Mammary epithelial cell (primary cell): ENCODE measurements at places on chromosomes 3 and 15.
A peak's percentile ranks its signal among the peaks of the same experiment; 100 is the strongest.

DNA sequence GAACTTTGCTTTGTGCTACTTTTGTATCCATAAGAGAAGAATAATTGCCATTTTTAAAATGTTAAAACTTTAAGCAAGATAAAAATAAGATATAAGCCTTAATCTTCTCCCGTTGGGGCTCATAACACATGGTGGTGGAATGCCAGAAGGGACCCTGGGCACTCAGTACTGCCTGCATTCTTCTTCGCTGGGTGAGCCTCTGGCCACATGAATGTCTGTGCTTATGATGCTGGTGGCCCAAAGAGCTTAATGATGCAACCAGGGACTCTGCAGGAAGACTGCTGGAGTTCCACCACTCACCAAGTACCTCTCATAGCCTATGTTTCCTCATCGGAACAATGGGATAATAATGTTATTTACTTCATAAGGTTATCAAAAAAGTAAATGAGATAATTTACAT, 103.6 kb downstream of the ERC2 start:
- no peak for DNase-seq

DNA sequence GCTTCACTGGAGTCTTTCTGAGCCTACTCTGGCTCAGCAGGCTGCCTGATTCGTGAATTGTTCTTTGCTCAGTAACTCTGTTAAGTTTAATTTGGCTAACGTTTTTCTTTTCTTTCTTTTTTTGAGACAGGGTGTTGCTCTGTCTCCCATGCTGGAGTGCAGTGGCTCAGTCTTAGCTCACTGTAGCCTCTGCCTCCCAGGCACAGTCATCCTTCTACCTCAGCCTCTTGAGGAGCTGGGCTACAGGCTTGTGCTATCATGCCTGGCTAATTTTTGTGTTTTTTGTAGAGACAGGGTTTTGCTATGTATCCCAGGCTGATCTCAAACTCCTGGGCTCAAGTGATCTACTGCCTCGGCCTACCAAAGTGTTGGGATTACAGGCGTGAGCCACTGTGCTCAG, 165.0 kb downstream of the PEX5L start:
- peak; percentile 29 for DNase-seq

DNA sequence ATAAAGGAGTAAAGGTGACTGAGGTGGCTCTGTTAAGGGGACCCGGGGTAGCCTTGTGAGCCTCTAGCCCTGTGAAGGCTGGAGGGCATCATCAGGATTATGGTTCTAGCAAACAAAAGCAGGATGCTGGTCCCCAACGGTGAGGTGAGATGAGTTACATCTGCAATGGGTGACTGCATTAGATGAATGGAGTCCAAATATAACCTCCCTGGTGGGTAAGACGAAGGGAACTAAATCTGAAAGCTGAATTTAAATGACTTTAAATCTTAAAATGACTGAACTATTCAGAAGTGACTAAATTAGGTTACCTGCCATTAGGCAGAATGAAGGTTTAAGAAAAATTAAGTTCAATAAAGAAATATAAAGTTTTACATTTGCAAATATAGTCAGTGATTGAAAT, 4.6 kb upstream of the HLTF start:
- DNase-seq, result no peak

DNA sequence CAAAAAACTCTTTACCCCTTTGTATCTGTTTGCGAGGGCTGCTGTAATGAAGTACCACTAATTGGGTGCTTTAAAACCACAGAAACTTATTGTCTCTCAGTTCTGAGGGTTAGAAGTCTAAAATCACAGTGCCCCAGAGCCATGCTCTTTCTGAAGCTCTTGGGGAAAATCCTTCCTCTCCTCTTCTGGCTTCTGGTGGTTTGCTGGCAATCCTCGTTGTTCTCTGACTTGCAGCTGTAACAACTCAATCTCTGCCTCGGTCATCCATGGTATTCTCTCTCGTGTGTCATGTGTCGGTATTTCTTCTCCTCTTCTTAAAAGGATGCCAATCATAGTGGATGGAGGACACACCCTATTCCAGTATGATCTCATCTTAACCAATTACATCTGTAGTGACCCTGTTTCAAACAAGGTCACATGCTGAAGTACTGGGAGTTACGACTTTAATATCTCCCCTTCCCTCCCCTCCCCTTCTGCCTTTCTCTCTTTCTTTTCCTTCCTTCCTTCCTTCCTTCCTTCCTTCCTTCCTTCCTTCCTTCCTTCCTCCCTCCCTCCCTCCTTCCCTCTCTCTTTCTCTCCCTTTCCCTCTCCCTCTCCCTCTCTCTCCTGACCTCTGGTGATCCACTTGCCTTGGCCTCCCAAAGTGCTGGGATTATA, 6.5 kb upstream of the ARL8B start:
- no peak for DNase-seq

- DNase-seq, result no peak
Measured at GRCh38 chr3:127613406-127613805, 15.2 kb downstream of the MCM2 start.

GRCh38 chr15:77032647-77033416, 37.9 kb downstream of the PSTPIP1 start:
- DNase-seq, result no peak

DNA sequence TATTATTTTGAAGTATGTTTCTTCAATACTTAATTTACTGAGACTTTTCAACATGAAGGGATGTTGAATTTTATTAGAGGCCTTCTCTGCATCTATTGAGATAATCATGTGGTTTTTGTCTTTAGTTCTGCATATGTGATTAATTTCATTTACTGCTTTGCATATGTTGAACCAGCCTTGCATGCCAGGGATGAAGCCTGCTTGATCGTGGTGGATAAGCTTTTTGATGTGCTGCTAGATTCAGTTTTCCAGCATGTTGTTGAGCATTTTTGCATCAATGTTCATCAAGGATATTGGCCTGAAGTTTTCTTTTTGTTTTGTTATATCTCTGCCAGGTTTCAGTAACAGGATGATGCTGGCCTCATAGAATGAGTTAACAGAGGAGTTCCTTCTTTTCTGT, 134.4 kb downstream of the RSRC1 start:
- no peak for DNase-seq

DNA sequence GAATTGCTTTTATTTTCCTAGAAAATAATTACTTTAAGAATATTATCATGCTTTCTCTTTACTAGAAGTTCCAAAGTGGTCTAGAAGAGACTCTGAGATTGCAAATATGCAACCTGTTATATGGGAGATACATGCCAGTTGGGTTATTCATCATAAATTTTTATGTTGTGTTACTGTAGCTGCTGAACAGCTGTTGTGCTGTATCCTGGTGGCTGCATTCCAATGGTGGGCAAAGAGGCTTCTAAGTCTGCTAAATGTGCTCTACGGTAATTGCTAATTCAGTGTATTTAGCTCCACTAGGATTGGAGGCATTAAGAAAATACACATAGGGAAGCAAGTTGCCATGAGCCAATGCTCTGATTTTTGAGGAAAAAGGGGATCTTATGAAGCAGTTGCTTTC, 409.0 kb downstream of the TUSC7 start:
- no peak for DNase-seq

DNA sequence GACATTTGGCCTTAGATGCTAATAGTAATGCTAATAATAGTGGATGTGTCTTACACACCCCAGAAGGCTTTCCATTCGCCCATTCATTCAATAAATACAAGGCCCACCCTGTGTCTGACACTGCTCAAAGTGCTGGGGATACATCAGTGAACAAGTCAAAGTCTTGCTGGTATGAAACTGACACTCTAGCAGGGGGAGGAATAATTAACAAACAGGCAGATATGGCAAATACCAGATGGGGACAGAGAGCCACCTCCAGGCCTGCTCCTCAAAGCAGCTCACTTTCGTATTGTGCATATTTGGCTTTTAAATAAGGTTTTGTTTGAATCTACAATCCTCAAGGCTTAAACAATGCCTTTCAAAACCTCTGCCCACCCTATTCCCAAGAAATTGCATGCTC, 28.3 kb upstream of the LYZL4 start:
- no peak for DNase-seq

DNA sequence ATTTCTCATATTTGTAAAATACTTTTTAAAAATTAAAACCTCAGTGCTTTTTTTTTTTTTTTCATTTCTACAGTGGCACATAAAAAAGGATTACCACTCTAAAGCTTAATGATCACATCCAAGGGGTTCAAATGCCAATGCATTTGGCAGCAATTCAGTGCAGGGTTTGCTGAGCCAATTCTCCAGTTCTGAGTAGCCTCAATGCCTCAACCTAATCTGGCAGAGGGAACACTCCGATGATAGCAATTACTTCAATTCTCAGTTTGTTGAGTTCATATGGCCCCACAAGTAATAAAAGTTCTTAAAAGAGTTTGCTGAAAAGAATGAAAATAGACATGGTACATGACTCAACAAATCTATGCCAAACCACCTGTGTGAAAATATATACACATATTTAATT, 79.3 kb upstream of the RBMS3 start:
- DNase-seq, result no peak

- DNase-seq, result no peak
Measured at GRCh38 chr15:63436341-63436740, 54.7 kb upstream of the CA12 start.

DNA sequence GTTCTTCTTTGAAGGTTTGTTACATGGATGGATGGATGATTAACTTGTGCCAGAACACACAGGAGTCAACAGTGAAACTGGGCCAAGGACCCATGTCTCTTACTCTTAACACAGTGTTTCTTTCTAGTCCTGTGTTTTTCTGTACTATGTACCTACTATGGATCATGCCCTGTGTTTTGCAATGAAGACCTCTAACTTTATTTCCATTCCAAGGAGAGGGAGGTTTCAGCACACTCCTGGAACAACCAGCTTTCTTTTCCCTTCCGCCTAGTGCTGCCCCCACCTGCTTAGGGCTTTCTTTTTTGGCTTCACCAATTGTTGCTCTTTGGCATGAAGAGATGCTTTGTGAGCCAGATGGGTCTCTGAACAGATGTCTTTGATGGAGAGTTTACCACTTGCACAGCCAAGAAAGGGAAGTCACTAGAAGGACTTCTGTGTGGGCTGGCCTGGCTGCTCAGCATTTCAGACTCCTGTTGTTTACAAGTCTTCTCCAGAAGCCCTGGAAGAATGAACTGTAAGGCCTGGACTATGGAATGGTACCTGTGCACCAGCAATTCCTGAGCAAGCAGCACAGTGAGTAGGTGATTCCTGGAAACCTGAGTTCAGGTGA, 44.5 kb downstream of the SNAPC5 start:
- no peak for DNase-seq

- DNase-seq, result no peak
Measured at GRCh38 chr3:2589336-2589969, 490.8 kb downstream of the CNTN4 start.

- DNase-seq, result peak; percentile 64
Measured at GRCh38 chr3:184154885-184155643, at the start of gene DVL3. Gene DVL3 (plus strand): TSS chr3:184155377. CDS start chr3:184155636, 259 bp downstream.

DNA sequence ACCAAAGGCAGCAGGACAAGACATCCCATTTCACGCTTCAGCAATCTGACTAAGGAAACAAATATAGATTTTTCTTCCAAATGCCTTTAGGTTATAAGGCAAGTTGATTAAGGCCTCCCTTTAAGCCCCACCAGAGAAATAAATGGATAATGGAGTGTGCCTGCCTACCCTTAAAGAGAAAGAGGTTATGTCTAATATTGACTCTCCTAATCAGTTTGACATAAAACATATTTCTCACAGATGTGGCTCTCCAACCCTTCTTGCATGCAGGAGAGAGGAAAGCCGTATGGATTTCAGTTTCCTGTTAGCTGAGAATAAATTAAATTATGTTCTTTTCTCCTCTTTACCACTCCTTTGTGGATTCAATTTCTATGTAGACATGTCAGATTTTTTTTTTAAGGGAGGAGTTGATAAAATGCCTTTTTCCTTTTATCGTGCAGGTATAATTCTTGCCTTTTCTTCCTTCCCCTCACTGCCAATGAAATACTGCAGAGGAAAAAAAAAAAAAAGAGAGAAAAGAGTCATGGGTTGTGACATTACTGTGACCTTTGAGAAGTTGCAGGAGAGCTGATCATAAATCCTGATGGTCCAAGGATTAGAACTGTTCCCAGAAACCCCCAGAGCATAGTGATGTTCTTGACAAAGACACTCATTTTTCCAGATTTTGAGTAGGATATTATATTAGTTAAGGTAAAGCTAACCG, 355.3 kb upstream of the SLCO3A1 start:
- DNase-seq, result no peak

GRCh38 chr3:55742022-55742831, 255.1 kb upstream of the WNT5A start:
- no peak for DNase-seq

DNA sequence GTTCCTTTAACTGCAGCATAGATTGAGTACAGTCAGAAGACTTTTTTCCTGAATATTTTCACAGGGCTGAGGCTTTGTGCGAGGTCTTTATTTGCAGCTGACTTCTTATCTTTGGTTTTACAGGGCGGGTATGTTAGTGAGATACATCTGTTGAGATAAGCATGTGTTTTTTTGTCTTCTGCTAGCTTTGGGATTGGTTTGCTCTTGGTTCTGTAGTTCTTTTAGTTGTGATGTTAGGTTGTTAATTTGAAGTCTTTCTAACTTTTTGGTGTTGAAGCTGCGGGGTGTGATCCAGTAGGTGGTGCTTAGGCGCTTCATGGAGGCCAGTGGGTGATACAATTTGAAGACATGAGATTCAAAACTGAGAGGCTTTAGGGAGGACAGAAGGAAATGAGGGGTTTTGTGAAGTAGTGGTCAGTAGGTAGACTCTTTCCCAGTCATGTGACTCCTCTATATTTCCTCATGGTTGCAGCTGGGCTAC, 67.9 kb upstream of the TNFSF10 start:
- no peak for DNase-seq

DNA sequence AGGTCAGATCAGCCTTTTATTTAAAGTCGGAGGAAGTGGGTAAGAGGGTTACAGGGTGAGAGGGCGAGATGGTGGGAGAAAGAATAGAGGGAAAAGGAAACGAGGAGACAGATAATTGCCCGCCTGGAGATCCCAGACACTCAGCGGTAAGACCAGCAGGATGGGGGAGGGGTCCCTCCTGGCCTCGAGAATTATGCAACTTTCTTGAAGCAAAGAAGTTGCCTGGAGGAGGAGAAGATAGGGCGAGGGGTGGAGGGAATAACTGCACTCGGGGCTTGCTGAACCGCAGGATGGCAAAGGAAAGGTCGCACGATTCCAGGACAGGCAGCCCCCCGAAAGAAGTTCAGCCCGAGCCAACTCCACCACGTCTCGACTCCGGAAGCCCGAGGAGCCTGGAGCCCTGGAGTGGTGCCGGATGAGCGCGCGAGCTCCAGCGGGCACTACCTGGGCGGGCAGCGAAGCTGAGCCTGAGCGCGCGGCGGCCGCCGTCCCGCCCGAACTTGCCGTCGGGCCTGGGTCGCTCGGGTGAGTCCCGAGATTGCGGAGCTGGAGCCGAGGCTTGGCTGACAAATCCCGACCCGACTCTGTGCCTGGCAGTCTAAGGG, 402 bp downstream of the WWTR1 start:
- DNase-seq, result no peak
